ENCODE measurements at places on chromosomes 16 and 17. TPM values are rescaled to one million over a fixed set of nuclear protein-coding genes. Genes with fewer than 3 reads are reported as not detected.

Gene KRTAP3-3
- not detected for total RNA-seq

Gene GFAP
- total RNA-seq = 0.22 TPM

Gene RNF227
- 0.54 TPM for total RNA-seq

Gene CWC25
- total RNA-seq = 13.7 TPM

Gene CCL11
- not detected for total RNA-seq

Gene SLFN12L
- total RNA-seq = not detected

Gene TMIGD1
- not detected for total RNA-seq

Gene ABCC11
- 0.29 TPM for total RNA-seq

Gene SCGB1C2
- not detected for total RNA-seq

Gene TK2
- total RNA-seq = 12.4 TPM

Gene CD300H
- not detected for total RNA-seq

Gene SULT1A3
- 8.6 TPM for total RNA-seq

Gene IRX3
- 0.75 TPM for total RNA-seq

Gene TBC1D3E
- not detected for total RNA-seq

DNA sequence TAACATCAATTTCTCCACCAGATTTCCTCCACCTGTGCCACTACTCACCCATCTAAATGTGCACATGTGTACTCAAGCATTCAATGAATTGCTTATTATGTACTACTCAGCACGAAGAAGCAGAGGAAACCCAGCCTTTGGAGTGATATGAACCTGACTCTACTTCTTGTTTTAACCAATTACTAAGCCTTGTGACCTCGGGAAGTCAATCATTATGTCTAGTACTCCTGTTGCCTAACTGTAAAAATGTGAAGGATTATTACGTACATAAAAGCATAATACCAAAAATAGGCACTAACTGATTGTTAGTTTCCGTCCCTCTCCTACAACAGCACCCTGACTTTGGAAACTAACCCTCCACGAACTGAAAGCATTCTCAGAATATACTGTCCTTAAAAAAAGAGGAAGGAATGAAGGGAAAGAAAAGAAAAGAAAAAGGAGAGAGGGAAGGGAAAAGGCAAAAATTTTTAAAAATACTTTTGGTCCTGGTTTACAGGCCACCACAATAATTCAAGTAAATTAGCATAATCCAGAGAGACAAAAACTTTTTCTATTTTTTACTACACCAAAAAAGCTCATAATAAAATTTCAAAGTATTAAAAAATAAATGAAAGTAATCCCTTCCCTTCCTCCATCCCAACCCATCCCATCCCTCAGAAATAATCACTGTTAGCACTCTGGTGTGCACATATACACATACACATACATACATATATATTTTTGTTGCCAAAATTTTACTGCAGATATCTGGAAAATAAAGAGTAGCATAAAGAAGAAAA, 53.6 kb downstream of the KANSL1 start:
- no peaks in the 10 kb centered on the region for H3K27me3 ChIP-seq
- DNase-seq = no peak
- no peak overlapping the region for H3K27ac ChIP-seq

DNA sequence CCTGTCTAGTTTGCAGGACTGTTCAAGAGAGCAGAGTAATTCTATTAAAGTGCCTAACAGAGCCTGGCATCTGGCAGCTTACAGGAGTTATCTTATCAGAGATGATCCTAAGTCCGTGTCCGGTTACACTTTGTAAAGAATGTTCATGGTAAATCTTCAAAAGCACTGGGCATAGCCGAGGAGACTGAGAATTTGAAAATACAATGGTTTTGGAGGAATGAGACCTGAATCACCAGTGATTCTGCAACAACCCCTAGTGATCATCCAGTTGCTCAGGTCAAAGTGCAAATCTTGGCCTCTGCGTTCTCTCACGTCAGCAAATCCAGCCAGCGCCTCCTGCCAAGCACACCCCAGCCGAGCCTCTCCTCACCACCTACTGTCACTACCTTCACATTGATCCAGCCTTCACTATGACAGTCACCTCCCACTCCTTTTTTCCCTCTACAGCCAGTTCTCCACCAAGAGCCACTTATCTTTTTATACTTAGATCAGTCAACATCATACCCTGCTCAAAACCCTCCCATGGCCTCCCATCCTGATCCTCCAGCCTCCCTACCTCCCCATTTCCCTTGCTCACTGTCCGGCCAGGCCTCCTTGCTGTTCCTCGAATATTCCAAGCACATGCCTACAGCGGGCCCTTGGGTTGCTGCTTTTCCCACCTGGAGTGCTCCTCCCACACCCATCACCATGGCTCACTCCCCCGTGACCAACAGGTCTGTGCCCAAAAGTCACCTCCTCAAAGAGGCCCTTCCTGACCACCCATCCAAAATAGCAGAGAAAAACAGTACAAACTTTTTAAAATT, 57.4 kb upstream of the ERN1 start:
- no peak overlapping the region for H3K27ac ChIP-seq
- H3K4me1 ChIP-seq = no peaks in the 10 kb centered on the region
- DNase-seq = no peak
- H3K27me3 ChIP-seq = no peaks in the 10 kb centered on the region
- H3K4me3 ChIP-seq = no peak overlapping the region
- H3K36me3 ChIP-seq = no peaks in the 10 kb centered on the region

DNA sequence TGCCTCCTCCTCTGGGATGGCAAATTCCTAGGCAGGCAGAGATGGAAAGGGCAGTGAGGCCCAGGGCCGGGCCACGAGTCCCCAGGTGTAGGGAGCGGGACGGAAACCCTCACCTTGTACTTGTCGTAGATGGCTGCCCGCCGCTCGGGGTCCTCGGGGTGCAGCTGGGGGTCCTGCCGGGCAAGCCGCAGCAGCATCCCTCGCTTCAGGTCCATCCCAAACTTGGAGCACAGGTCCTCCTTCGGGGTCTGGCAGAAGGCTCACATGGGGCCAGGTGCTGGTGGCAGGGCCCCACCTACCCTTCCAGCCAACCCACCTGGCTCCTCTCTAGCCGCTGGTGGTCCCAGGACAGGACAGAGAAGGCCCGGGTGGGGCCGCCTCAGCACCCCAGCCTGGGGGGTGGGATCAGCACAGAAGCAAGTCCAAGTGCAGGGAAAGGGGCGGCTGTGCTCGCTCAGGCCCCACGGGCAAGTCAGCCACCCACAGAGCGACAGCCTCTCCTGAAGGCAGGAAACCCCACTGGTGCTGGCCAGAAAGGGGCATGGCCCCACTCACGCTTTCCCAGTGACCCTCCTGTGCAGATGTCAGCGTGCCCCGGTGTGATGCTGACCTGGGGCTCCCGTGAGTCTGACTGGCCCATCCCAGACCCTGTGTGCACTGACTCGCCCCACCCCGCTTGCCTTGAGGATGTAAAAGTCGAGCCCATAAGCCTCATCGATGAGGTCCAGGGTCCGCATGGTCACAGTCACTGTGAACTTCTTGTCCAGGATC, 1.8 kb downstream of the MRPL28 start:
- H3K4me1 ChIP-seq = peaks cover 8% of the 10 kb centered on the region
- H3K4me3 ChIP-seq = no peak overlapping the region
- no peaks in the 10 kb centered on the region for H3K36me3 ChIP-seq
- DNase-seq = no peak
- H3K27me3 ChIP-seq = no peaks in the 10 kb centered on the region
- H3K27ac ChIP-seq = no peak overlapping the region

DNA sequence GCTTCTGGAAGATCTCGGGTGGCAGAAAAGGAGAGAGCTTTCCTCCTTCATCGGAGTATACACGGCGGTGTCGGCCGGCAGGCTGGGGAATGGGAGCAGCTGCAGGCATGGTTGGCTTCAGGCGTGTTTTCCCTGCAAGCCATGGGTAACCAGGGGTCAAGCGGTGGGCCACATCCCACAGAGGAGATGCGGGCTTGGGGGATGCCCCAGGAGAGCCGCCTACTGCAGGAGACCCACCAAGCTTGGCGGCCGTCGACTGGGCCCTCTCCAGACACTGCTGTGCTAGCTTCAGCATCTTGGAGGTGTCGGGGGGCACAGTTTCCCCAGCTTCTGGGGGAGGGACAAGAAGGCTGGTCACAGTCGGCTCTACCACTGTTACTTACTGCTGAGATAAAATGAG, 4.2 kb downstream of the VPS9D1 start:
- DNase-seq = no peak
- no peaks in the 10 kb centered on the region for H3K27me3 ChIP-seq
- H3K27ac ChIP-seq = no peak overlapping the region
- H3K4me1 ChIP-seq = peaks cover 22% of the 10 kb centered on the region
- H3K4me3 ChIP-seq = no peak overlapping the region

GRCh38 chr17:45906927-45907622, 12.7 kb downstream of the MAPT start:
- H3K36me3 ChIP-seq = no peaks in the 10 kb centered on the region
- H3K27me3 ChIP-seq = peaks cover 39% of the 10 kb centered on the region
- no peak overlapping the region for H3K4me3 ChIP-seq
- no peaks in the 10 kb centered on the region for H3K4me1 ChIP-seq

GRCh38 chr17:82440469-82440981, 10.0 kb downstream of the CYBC1 start:
- no peak for DNase-seq
- no peak overlapping the region for H3K27ac ChIP-seq
- no peak overlapping the region for H3K4me3 ChIP-seq
- H3K4me1 ChIP-seq = peaks cover 5% of the 10 kb centered on the region
- H3K36me3 ChIP-seq = no peaks in the 10 kb centered on the region
- H3K27me3 ChIP-seq = no peaks in the 10 kb centered on the region

- no peak overlapping the region for H3K4me3 ChIP-seq
- no peak overlapping the region for H3K27ac ChIP-seq
- H3K36me3 ChIP-seq = no peaks in the 10 kb centered on the region
- no peaks in the 10 kb centered on the region for H3K27me3 ChIP-seq
- H3K4me1 ChIP-seq = peaks cover 25% of the 10 kb centered on the region
Observed at GRCh38 chr17:41962768-41963434, 3.7 kb upstream of the CNP start.

DNA sequence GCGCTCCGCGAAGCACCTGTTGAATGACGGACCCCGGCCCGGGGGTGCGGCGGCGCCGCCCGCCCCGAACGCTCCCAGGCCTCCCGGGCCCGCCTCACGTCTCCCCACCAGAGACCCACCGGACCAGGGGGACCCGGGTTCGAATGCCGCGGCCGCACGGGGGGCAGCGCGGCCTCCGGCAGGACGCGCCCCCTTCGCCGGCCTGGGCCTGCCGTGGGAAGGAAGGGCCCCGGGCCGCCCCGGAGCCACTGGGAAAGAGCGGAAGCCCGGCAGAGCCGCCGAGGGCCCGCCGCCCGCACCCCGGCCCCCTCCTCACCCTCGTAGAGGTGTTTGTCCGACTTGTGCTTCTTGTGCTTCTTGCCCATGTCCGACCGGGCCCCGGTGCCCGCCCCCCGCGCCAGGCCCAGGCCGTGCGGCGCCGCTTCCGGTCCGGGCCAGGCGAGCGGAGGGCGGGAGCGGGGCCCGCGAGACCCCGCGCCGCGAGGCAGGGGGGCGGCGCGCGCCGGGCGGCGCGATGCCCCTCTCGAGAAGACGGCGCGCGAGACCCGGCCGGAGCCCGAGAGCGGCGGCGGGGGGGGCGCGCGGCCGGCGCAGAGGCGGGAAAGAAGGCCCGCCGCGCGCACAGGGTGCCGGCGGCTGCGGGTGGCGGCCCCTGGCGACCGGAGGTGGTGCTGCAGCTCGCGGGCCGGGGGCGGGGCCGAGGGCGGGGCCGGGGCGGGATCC, at the start of gene BRD7:
BRD7 (minus strand) TSS at position 579 of the 723 bp plus-strand sequence; CDS start at position 365, 214 bp downstream.
- no peaks in the 10 kb centered on the region for H3K27me3 ChIP-seq
- H3K4me1 ChIP-seq = no peaks in the 10 kb centered on the region
- H3K27ac ChIP-seq = peak within 1 kb of the TSS; percentile 30
- peaks cover 10% of the 10 kb centered on the region for H3K36me3 ChIP-seq
- peak within 1 kb of the TSS; percentile 83 for H3K4me3 ChIP-seq

GRCh38 chr16:31458073-31458843, 1.0 kb upstream of the ARMC5 start:
- peaks cover 2% of the 10 kb centered on the region for H3K36me3 ChIP-seq
- H3K27me3 ChIP-seq = no peaks in the 10 kb centered on the region
- peak overlapping the region; percentile 99 for H3K27ac ChIP-seq
- peak; percentile 49 for DNase-seq

GRCh38 chr17:68906638-68907037, 48.6 kb downstream of the ABCA8 start:
- no peaks in the 10 kb centered on the region for H3K27me3 ChIP-seq
- no peak overlapping the region for H3K27ac ChIP-seq
- no peak overlapping the region for H3K4me3 ChIP-seq
- H3K36me3 ChIP-seq = no peaks in the 10 kb centered on the region
- DNase-seq = peak; percentile 20
- H3K4me1 ChIP-seq = peaks cover 4% of the 10 kb centered on the region

DNA sequence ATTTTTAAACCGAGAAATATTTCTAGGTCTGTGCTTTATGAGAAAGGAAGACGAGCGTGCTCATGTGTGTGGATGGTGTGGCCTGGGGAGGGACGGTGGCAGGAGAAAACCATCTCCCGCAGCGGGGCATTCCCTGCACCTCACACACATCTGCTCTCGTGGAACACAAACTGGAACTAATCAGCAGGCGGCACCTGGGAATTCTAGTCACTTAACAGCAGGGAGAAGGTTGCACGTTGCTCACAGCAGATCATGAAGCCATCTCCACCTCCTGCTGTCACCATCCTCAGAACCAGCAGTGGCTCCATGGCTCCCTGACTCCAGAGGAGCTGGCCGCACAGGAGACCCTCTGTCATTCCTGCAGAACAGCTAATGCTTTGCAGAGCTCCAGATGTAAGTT, 35.2 kb downstream of the ADCY9 start:
- no peak overlapping the region for H3K27ac ChIP-seq
- H3K4me1 ChIP-seq = no peaks in the 10 kb centered on the region
- H3K36me3 ChIP-seq = no peaks in the 10 kb centered on the region

- H3K27ac ChIP-seq = no peak overlapping the region
- no peaks in the 10 kb centered on the region for H3K27me3 ChIP-seq
- H3K4me3 ChIP-seq = no peak overlapping the region
- H3K36me3 ChIP-seq = no peaks in the 10 kb centered on the region
- no peak for DNase-seq
- H3K4me1 ChIP-seq = peaks cover 18% of the 10 kb centered on the region
Observed at GRCh38 chr16:1150511-1150982, 2.4 kb upstream of the CACNA1H start.

GRCh38 chr16:81823111-81823510, 44.0 kb downstream of the PLCG2 start:
- H3K27me3 ChIP-seq = no peaks in the 10 kb centered on the region
- no peaks in the 10 kb centered on the region for H3K4me1 ChIP-seq
- no peak overlapping the region for H3K4me3 ChIP-seq
- DNase-seq = no peak
- H3K27ac ChIP-seq = no peak overlapping the region
